ENCODE measurements at places on chromosomes 5 and 9.

GRCh38 chr9:21758540-21758939 is 43.9 kb upstream of the MTAP start:
- no peak for DNase-seq

DNA sequence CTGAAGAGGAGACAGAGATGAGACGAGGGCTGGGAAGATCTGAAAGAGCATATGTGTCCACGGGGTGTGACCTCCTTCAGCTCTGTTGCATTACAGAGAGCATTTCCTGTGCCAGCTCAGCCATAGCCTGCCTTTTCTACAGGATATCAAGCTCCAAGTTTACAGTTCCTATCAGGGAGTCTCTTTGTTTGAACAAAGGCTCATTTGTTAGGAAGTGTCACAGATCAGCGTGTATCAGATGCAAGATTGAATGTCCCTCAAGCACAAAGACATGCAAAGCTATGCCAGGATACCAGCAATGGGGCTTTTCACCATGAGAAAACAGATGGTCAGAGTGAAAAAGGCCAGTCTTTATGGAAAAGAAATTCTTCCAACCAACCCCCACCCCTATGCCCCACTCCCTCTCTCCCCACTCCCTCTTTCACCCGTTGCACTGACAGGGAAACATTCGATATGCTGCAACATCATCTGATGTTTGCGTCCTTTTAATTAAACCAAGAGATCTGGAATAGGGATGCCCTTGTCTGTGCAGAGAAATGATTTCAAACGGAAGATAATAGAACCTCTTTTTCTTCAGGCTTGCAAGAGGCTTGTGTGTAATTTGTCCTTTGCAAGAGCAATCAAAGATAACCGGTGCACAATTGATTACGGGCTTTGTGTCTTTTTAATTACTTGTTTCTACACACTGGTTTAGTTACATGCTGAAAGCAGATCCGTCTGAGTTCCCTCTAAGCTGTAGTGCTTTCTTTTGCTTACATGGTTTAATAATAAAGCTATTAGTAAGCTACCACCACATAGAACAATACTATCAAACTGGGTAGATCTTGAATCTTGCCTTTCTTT is 263.1 kb upstream of the RGMB start:
- no peak for DNase-seq

- peak; percentile 53 for DNase-seq
Measured at GRCh38 chr5:12292610-12293204, 388.5 kb upstream of the CTNND2 start.

- DNase-seq = peak; percentile 45
Measured at GRCh38 chr9:97714435-97714834, 17.3 kb upstream of the XPA start.

Data from hematopoietic multipotent progenitor cell treated with erythropoietin and hydrocortisone succinate and interleukin-3 and kit ligand, for 4 days (in vitro differentiated cells).